CD4-positive, CD25-positive, alpha-beta regulatory T cell (primary cell): ENCODE measurements at places on chromosomes 11 and 22.
A peak's percentile ranks its signal among the peaks of the same experiment; 100 is the strongest.

DNA sequence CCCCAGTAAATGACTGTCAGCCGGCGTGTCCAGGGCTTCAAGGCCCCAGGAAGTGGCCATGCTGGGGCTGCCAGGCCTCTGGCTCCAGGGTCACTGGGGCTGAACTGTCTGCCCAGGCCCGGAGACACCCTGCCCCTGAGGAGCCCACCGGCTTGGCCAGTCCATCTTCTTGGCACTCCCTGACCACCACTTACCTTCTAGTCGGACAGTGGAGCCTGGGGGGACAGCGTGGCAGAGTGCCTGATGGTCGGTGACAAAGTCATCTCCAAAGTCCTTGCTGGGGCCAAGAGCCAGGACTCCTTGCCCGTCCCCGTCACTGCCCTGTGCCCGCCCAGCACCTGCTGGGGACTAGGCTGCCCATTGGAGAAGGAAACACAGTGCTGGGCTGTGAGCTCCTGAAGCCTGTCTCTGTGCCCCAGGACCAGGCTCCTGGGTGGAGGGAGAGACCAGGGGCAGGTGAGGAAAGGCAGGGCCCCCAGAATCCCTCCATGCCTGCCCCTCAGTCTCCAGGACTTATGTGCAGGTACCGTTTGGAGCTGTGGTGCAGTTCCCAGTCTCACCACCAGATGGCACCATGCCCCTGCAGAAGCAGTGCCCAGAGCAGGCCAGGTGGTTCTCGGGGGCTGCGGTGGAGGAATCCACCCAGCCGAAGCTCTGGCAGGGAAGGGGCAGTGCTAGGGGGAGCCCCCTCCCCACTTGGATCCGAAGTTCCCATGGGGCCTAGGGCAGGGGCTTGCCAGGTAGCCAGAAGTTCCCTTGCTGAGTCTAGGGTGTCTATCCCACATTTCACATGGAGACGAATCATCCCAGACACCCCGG is 6.0 kb upstream of the CCDC188 start:
- peak; percentile 74 for DNase-seq

GRCh38 chr11:44006917-44007361 is 40.8 kb upstream of the ACCSL start:
- no peak for DNase-seq

DNA sequence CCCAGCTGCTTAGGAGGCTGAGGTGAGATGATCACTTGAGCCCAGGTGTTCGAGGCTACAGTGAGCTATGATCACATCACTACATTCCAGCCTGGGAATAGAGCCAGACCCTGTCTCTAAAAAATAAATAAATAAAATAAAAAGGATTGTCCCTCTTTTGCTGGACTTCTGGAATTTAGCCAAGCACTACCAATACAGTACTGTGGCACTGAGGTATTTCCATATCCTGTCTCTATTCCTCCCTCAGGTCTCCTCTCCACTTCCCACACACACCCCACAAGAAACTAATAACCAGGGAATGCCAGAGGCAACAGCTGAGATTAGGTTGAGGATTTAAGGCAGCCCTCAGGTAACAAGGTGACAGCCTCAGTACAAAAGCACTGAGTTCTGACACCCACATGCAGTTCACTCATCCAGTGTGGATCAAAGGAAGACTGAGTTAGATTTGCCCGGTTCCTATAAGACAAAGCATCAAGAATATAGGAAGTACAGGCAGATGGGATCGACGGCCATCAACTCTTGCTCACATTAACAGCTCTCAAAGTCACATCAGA is 4.5 kb upstream of the PPP2R1B start:
- no peak for DNase-seq

- no peak for DNase-seq
Observed at GRCh38 chr11:71251761-71252268, 562 bp downstream of the SHANK2 start.

DNA sequence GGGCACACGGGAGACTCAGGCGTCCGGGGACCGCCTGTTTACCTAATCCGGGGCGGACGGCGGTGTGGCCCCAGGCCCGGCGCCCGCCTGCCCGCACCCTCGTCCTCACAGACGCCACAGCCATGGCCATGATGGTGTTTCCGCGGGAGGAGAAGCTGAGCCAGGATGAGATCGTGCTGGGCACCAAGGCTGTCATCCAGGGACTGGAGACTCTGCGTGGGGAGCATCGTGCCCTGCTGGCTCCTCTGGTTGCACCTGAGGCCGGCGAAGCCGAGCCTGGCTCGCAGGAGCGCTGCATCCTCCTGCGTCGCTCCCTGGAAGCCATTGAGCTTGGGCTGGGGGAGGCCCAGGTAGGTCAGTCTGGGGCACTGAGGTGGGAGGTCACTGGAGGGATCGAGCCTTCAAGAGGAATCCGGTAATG is 10.0 kb upstream of the RAB1B start:
- DNase-seq = no peak

DNA sequence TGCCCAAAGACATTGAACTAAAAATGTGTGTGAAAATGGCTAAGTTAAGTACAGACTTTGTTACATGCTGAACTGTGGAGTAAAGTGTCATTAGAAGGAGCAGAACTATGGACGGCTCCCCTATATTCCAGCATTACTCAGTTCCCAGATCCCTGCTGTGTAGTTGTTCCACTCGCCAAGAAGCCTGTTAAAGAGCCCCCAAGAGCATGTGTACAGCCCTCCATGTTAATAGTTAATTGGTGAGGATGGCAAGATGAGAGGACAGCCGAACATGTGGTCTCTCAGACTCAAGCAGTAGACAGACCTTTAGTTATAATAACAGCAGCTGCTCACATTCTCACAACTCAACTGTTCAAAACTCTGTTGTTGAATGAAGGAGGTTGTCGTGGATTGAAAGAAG is 127.4 kb downstream of the ELP4 start:
- no peak for DNase-seq

DNA sequence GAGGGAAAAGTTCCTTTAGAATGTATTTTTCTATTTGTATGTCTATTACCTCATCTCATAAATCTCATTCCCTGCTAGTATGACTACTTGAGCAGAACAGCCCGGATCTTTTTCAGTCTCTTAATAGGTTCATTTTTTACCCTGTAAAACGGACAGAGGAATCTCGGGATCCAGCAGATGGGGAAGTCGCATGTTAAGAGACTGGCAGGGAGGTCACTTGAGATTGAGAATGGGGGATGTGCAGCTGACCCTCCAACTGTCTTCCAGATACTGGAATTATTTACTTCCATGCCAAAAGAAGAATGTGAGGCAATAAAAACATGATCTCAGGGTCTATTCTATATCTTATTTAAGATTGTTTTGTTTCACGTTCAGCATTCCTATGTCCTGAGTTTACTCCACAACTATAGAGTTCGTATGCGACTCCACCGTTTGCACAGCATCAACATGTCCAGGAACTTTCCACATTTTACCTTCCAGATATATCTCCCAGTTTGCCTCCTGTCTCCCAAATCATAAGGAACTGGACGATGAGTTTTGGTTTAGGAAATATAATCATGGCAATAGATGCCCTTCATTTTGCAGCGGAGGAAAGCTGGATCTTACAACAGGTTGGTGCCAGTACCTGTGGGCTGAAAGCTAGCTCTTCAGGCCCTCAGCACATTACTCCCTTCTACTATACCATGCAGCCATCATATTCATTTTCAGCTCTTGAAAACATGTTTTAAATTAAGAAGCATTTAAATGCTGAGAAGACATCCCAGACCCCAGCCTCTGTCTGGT is 181.5 kb downstream of the MAML2 start:
- no peak for DNase-seq

DNA sequence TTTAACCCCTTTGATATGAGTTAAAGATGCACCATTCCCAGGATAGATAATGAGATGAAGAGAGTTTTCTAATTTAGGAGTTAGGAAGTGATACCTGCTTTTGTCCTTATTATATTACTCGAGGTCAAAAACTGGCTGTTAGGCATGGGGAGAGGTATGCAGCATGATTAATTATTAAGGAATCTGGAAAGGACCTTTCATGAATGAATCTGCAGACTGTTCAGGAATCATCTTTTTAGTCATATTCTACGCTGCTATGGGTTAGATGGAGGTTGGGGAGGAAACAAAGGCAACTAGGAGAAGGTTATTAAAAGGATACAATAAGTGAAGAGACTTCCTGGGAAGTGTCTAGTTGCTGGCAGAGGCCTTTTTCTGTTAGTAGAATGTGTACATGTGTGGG is 492.4 kb upstream of the CCDC90B start:
- no peak for DNase-seq

- no peak for DNase-seq
Observed at GRCh38 chr22:37744589-37744988, 47.7 kb downstream of the TRIOBP start.

DNA sequence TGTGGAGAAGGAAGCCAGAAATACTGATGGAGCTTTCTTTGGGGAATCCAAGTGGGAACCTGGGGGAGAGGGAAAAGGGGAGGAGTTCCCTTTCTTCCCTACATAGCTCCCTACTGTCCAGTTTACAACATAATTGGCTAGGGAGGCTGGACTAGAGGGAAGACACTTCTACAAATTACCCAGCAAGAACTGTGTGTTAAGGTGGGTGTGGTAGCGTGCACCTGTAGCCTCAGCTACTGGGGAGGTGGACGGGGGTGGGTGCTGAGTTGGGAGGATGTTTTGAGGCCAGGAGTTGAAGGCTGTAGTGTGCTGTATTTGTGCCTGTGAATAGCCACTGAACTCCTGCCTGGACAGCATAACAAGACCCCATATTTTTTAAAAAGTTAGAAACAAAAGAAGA is 74.0 kb downstream of the NAV2 start:
- DNase-seq = no peak

GRCh38 chr22:37402184-37402506 is 25.1 kb downstream of the ELFN2 start:
- DNase-seq = no peak

DNA sequence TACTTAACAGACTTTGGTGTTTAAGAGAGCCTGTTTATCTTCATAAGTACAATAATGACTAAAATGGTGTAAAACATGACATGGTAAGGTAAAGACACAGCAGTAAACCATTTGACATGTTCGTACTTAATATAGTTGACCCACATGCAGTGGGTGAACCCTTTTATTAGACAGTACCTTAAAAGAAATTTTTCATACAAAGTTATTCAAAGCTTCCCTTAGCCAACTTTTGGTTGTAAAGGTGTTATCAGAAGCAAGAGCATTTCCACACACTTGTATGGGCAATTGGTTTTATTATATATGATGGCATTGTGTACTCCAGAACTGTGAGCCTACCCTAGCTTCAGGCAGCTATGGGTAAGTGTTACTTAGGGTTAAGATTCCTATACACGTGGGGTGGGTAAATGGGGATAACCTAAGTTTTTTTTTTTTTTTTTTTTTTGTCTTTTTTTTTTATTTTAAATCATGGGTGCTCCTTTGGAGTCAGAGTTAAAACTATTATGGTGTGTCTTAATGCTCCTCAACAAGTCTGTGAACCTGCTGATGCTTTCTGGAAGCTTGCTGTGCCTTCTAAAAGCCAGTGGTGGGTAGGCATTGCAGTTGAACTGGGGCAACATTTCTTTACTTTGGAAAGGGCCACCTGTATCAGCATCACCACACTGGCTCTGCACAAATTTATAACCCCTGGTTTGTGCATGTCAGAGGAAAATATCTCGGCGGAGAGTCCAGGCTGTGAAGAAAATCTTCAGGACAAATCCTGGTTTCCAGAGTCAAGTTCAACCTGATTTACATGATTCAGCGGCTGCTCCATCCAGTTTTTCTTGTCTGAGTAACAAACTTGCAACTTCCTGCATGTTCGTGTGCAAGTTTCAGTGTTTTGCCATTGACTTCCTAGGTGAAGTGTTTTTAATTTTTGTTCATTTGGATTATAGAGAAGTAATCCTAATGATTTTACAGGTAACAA is 3.3 kb downstream of the PCF11 start:
- peak; percentile 34 for DNase-seq

DNA sequence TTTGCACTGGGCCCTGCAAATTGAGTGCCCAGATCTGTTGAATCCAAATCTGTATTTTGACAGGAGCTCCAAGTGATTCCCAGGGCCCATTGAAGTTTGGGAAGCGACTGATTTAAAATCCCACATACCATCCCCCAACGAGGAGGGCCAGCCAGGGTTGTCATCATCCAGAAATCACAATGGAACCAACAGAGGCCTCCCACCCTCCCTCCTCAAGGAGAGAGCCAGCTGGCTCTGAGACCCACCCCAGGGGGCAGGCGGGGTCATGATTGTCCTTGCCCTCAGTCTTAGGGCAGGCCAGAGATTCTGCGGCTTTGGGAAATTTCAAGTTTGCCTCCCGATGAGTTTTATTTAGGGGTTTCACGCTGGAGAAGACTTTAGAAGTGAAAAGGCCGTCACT is 358.2 kb downstream of the MN1 start:
- no peak for DNase-seq

DNA sequence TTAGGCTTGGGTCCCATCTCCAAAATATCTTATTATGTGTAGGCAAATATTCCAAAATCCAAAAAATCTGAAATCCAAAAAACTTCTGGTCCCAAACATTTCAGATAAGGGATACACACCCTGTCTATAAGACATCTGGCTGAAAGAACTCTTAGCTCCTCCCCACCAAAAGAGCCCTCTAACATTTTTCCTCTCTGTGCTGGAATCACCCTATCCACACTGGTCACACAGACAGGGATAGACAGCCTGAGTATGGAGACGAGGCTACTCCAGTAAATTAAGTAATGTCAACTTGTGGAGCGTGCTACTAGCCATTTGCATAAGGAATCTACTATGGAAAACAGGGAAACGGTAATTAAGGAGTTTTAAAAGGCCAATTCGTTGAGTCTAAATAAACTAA is 24.9 kb downstream of the ATP6V1E1 start:
- DNase-seq = no peak

- DNase-seq = no peak
Observed at GRCh38 chr11:64088162-64089026, 52.7 kb downstream of the FLRT1 start.

GRCh38 chr11:124923296-124923695 is 4.2 kb downstream of the HEPN1 start:
- DNase-seq = no peak

- peak; percentile 64 for DNase-seq
Observed at GRCh38 chr11:114348200-114349191, 51.8 kb downstream of the C11orf71 start.

DNA sequence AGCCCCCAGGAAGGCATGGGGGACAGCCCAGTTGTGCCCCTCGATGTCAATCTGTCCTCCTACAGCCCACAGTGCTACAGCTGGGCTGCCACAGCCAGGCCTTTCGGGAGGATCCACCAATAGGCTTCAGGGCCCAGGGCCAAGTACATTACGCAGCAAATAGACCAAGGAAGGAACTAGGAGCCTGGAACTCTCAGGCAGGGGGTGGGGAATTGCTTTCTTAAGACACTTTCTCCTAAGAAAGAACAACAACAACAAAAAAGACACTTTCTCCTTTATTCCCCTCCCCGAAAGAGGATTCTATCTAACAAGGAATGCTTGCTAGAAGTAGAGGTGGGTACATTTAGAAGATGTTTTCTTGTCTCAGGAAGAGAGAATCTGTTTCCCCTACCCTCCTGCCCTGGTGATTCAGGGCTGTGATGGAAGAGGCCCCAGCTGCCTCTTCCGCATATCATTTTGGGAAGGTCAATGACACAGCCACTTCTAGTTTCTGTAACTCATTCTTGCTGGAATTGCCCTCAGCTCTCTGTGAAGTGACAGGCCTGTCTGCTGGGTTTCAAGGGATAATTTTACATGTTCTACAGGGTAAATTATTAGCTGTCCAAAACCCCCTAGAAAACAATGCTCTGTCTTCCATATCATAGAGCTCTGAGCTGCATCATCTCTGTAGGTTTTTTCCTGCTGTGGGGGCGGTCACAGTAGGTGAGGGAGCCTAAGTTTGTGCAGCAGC is 6.0 kb upstream of the MALAT1 start:
- no peak for DNase-seq

- no peak for DNase-seq
Observed at GRCh38 chr11:77106321-77106720, 3.7 kb downstream of the OMP start.

- DNase-seq = no peak
Observed at GRCh38 chr22:23715806-23716375, 25.1 kb downstream of the RGL4 start.

- DNase-seq = no peak
Observed at GRCh38 chr22:45552580-45553350, 50.1 kb downstream of the FBLN1 start.
